Activated CD4-positive, alpha-beta T cell treated with anti-CD3 and anti-CD28 coated beads, Interleukin-2, amount 50 U/mL, for 24 hours (primary cell): ENCODE measurements at places on chromosomes 4 and X.

DNA sequence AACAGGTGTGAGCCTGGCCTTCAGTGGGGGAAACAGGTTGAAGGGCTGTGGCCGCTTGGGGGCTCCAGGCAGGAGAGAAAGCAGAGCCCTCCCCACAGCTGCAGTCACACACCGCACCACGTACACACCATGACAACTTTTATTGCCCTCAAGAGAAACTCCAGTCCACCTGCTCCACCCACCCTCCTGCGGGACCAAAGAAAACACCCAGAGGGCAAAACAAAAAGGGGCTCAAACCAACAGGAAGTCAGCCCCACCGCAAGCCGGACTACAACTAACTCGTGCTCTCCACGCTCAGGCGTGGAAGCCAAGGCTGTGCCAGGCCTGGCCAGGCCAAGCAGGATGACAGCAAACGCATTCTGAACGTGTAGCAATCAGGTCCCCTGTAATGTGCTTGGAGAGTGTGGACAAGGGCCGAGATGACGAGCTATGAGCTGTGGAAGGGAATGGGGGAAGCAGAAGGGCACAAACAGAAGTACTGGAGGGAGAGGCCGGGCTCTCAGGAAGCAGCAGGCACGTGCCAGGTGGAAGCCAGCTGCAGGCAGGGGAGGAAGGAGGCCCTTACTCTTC lies 12.7 kb downstream of the SLC6A8 start:
- DNase-seq, result no peak

DNA sequence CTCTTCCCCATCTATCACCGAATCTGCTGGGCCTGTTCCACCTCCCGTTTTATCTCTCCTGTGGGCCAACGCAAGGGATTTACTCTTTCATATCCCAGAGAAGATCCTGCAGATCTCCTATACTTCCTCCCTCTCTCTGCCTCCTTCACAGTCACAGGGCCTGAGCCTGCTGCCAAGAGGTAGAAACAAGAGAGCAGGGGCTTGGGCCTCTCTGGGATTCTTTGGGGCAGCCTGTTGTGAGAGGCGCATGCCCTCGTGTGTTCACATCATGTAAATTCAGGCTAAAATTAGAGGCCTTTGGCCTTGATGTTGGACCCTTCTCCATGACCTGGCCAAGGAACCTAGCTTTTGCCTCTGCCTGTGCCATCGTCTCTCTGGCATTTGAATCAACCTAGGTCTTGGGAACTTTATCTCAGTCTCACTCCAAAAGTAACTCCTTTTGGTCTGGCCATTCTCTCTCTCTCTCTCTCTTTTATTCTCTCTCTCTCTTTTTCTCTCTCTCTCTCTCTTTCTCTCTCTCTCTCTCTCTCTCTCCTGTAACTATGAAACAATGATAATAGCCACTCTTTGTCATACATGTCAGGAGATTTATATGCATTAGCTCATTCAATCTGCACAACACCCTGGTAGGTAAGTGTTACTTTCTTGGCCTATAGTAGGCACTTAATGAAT lies 20.0 kb upstream of the EFNB1 start:
- no peak for DNase-seq

DNA sequence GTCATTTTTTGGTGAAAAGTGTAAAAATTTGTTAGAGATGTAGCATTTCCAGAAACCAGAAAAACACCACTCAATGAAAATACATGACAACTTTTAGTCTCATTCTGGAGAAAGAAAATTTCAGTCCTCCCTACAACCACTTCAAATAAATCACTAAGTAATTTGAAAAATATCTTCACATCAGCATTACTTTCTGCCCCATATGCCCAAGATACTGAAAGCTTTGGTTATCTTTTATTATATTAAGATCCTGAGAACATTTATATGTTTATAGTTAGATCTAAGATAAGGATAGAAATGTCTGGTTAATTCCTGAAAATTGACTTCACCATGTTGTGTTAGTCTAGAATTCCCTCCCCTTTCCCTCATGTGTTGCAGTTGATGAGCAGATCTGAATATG lies 119.0 kb downstream of the ADGRL3 start:
- no peak for DNase-seq

- DNase-seq, result no peak
Measured at GRCh38 chr4:143417679-143418403, 81.2 kb downstream of the GAB1 start.

- DNase-seq, result no peak
Measured at GRCh38 chrX:119087121-119087520, 14.3 kb downstream of the CT47C1 start.

- DNase-seq, result no peak
Measured at GRCh38 chr4:112075129-112075753, 70.0 kb upstream of the FAM241A start.

DNA sequence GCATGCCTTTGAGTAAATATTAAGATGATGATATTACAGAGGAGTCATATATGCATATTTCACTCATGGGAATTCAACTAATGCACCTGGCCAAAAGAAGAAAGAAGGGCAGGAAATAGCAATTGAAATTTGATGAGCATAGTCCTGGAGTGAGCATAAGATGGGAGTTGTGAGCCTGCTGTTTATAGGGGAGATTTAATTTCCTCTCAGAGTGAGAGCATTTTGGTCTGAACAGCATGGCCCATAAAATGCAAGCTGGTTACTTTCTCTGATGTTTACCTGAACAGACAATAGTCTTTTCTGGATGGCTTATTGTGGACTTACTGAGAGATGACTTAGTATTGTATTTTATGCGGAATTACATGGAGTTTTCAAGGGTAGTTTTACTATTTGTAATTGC lies 53.6 kb downstream of the FHIP1A start:
- DNase-seq, result no peak

- no peak for DNase-seq
Measured at GRCh38 chr4:186669159-186669731, 54.4 kb downstream of the FAT1 start.

GRCh38 chr4:98515470-98515809 lies 143.0 kb downstream of the TSPAN5 start:
- no peak for DNase-seq

GRCh38 chr4:104501290-104501689 lies 6.6 kb upstream of the CXXC4 start:
- DNase-seq, result no peak

DNA sequence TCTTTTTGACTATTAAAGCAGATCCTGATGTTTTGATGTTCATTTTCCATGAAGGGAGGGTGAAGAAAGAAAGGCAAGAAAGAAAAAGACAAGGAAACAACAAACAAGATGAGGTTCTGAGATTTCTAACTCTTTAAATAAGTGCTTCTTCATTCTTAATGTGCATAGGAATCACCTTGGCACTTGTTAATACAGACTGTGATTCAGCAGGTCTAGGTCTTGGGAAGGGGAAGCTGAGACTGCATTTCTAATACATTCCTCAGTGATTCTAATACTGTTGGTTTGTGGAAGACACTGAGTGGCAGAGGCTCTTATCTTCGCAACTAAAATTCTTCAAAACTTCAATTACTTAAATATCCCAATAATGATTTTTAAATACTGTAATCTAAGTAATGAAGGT lies 95.2 kb upstream of the NAP1L5 start:
- DNase-seq, result no peak

DNA sequence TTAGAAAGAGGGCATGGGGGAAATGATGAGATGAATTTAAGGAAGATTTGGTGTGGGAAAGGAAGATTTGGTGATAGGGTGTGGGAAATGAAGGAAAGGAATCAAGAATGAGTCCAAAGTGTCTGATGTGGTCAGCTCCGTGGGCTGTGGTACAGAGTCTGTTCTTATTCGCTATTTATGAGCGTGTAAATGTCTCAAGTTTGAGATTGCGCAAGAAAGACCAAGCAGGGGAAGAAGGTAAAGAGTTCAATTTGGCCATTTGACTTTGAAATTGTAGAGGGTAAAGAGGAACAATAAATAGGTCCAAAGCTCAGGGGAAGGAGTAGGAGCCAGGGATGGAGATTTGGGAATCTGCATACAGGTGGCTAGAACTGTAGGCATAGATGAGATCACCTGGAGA lies 11.3 kb upstream of the SMS start:
- DNase-seq, result no peak

GRCh38 chr4:75777589-75777988 lies 53.2 kb downstream of the USO1 start:
- DNase-seq, result no peak
